Activated T-cell treated with anti-CD3 and anti-CD28 coated beads, Interleukin-2, amount 50 U/mL, for 24 hours (primary cell): ENCODE measurements at places on chromosomes 7 and 10.

DNA sequence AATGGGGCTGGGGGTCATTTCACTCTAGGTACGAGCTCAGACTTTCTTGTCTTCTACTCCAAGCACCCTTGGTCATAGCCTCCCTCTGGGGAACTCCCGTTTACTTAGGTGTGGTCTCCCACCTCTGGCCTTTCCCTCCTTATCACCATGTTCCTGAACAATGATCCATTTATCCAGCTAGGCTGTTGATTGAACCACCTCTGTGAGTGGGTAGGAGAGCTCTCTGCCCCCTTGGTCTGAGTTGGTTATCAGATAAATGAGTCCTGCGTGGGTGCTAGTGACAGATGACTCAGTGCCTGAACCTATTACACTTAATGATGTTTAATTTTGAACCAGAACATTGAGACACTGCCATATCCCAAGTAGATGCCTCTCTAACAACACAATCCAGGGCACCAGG is 9.4 kb downstream of the BLNK start:
- no peak for DNase-seq

- DNase-seq, result no peak
Observed at GRCh38 chr7:131222171-131222570, 105.5 kb upstream of the MKLN1 start.

- no peak for DNase-seq
Observed at GRCh38 chr10:84147347-84147746, 8.0 kb downstream of the GHITM start.

DNA sequence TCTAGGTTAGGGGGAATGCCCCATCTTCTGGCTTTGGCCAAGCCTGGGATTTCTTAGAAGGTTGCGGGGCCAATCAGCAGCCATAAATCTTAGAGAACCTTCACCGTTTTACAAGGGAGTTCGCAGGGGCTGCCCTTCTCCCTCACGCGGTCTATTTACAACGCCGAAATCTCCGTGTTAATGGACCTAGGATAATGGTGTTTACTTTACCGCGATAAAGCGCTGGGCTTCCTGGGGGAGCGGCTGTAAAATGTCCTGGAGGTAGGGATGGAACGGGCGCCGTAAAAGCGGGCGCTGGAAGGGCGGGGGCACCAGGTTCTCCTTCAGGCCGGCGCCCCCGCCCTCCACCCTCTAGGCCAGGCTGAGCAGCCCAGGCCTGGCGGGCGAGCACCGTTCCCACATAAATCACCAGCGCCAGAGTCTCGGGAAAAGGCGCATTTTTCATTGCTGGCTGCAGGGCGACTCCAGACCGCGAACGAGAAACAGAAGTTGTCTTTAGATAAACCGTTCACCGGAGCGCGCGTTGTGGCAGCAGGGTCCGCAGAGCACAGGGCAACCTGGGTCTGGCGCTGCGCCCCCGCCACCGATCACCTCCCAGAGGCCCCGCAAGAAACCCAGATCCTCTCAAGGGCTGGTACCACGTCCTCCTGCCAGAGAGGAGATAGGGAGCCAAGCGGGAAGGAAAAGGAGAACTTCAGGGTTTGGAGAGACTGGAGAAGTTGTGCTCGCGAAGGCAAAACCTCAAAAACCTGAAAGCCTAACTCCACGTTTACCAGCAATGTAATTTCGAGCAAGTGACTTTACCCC is 12.5 kb upstream of the NKX2-3 start:
- no peak for DNase-seq

DNA sequence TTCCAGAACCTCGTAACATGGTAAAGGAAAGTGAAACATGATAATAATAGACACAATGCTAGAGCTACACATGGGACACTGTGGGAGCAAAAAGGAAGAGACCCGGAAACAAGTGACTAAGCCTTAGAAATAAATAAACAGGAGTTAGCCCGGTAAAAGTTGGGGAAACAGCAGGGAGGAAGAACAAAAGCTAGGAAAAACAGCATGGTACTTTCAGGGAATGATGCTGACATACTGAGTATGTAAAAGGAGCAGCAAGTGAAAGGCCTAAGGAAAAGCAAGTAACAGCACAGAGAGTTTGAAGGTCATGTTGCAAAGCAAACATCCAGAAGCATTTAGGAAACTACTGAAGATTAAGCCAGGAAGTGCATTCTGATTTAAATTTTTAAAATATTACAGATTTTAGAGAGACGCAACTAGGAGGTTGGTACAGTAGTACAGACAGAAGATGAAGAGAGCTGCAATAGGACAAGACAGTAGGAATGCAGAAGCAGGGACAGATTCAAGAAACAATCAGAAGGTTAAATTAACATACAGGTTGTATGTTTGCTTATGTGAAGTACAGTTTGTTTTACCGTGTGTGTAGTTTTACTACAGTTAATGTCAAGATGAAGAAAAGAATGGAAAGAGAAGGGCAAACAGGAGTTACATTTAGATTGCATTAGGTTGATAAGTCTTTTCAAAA is 63.7 kb downstream of the ARHGAP12 start:
- no peak for DNase-seq

- no peak for DNase-seq
Observed at GRCh38 chr7:40824461-40824860, 689.7 kb downstream of the SUGCT start.

GRCh38 chr7:47145186-47145725 is 436.7 kb downstream of the TNS3 start:
- no peak for DNase-seq

- no peak for DNase-seq
Observed at GRCh38 chr10:113547426-113547825, 5.4 kb upstream of the HABP2 start.

DNA sequence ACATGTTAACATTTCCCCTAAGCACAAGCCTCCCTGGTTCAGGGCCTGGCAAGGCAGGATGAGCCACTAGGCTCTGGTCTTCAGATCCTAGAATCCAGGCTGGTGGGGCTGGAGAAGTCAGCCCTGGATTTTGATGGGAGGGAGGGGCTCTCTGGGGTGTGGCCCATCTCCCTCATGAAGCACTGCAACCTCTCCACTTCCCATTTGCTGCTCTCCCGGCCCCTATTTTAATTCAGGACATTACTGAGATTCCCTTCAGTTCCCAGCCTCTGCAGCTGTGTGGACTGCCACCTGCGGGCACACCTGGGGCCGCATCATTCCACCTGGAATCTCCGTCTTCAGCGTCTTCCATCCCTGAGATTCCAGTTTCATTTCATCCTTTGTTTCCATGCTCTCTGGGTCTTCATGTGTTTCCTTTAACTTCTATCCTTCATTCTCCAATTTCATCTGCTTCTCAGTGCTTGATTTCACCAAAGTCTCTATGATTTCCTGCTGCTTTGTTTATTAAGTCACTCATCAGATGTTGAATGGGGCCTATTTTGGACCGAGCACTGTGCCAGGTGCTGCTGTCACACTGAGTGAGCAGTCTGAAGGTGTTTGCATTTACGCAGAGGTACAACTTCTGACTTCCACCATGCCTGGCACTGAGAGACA is 253.6 kb downstream of the WDR37 start:
- DNase-seq, result no peak

GRCh38 chr10:26869528-26869927 is 8.8 kb upstream of the ABI1 start:
- DNase-seq, result no peak

- DNase-seq, result no peak
Observed at GRCh38 chr10:61860964-61861758, 40.3 kb upstream of the ARID5B start.

- DNase-seq, result no peak
Observed at GRCh38 chr7:46006212-46006611, 85.1 kb upstream of the IGFBP3 start.

- no peak for DNase-seq
Observed at GRCh38 chr7:33998476-33998875, 93.1 kb downstream of the BMPER start.

DNA sequence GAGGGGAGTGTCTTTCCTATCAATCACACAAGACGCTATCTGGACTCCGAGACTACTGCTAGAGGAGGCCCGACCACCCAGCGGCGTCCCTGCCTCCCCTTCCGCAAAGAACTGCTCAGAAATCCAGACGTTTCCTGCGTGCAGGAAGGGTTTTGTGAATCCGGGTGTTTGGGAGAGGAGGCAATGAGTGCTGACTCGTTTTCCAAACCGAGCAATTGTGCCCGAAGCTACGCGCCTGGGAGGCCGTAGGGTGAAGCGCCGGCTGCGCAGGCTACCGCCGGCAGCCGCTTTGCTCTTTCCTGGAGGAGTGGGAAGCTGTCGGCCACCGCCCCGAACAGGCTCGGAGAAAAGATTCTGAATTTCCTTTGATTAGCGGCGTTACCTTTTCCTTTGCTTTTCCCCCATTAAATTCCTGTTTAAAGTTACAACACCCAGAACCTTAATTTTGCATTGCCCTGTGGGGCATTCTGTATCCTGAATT is 5.3 kb downstream of the VAX1 start:
- DNase-seq, result no peak

DNA sequence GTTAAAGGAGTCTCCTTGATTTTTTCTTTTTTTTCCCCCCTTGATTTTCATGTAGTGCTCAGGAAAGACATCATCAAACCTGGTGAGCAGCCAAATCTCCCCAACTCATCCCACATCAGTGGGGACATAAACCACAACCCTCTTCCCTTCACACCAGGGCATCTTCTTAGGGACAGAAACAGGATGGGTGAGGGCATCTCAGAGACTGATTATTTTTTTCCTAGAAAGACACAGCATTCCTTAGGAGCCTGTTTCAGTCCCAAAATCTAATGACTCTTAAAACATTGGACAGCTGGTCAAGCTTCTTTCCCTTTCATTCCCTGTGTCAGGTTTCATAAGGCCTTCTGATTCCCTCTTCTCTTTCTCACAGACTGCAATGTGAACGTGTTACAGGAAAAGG is 31.5 kb upstream of the GSAP start:
- DNase-seq, result no peak

- DNase-seq, result no peak
Observed at GRCh38 chr10:129078346-129078745, 388.7 kb upstream of the MGMT start.

GRCh38 chr7:81195033-81195432 is 276.2 kb upstream of the SEMA3C start:
- no peak for DNase-seq
